ENCODE measurements at places on chromosomes 6 and 20.

DNA sequence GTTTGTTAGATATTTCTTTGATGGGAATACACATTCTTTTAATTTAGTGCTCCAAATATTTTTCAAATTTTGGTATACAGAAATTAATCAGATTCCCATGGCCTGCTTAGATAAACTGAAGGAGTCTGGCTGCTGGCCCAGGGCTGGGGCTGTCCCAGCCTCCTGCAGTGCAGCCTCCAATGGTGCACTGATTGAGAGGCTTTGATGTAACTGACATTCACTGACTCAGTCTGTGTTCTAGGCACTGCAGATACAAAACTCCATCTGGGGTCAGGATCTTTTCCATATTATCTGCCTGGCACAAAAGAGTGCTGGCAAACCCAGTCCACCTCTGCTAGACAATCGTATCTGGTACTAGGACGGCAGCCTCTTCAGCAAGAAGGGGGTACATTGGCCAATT is 64.8 kb downstream of the GRIK2 start:
- no peak for DNase-seq

GRCh38 chr6:144853603-144854002 is 568.5 kb downstream of the UTRN start:
- DNase-seq, result no peak

- no peak for DNase-seq
Measured at GRCh38 chr20:31606804-31607639, 1.9 kb downstream of the ID1 start.

- no peak for DNase-seq
Measured at GRCh38 chr6:119908157-119908556, 558.6 kb upstream of the MAN1A1 start.

- DNase-seq, result no peak
Measured at GRCh38 chr6:135604035-135604860, 106.7 kb upstream of the AHI1 start.

GRCh38 chr6:131084982-131085381 is 21.9 kb upstream of the EPB41L2 start:
- DNase-seq, result no peak
